ENCODE measurements at places on chromosomes 3 and 15. TPM values are rescaled to one million over a fixed set of nuclear protein-coding genes. Genes with fewer than 3 reads are reported as not detected.

ACSBG1 gene
- total RNA-seq: not detected

MAPKBP1 gene
- 20.7 TPM for total RNA-seq

RAB6B gene
- total RNA-seq: 4.2 TPM

CMTM7 gene
- total RNA-seq: 17.8 TPM

ZSCAN2 gene
- 6.5 TPM for total RNA-seq

OR5K2 gene
- not detected for total RNA-seq

NOX5 gene
- total RNA-seq: 0.39 TPM

NAALADL2 gene
- total RNA-seq: 13.9 TPM

MAP6D1 gene
- 2.3 TPM for total RNA-seq

ACTRT3 gene
- total RNA-seq: 6.4 TPM

NR2E3 gene
- total RNA-seq: 0.20 TPM

DPPA2 gene
- not detected for total RNA-seq

MGLL gene
- 77.0 TPM for total RNA-seq

RASSF1 gene
- 37.3 TPM for total RNA-seq

CERS3 gene
- not detected for total RNA-seq

QRICH1 gene
- total RNA-seq: 47.9 TPM

TMEM108 gene
- total RNA-seq: not detected

MCF2L2 gene
- total RNA-seq: 0.33 TPM

FAM162A gene
- 59.1 TPM for total RNA-seq

PLSCR2 gene
- total RNA-seq: not detected

CD47 gene
- total RNA-seq: 90.9 TPM

LTK gene
- total RNA-seq: 0.07 TPM

GAP43 gene
- total RNA-seq: 6.1 TPM

ITIH1 gene
- total RNA-seq: 0.17 TPM

SCAPER gene
- total RNA-seq: 8.0 TPM

CCRL2 gene
- total RNA-seq: 0.26 TPM

FOXB1 gene
- total RNA-seq: not detected

MUC20 gene
- total RNA-seq: 0.20 TPM
